Left renal pelvis (tissue), 4 donors: ENCODE measurements at places on chromosomes 6 and 20.

DNA sequence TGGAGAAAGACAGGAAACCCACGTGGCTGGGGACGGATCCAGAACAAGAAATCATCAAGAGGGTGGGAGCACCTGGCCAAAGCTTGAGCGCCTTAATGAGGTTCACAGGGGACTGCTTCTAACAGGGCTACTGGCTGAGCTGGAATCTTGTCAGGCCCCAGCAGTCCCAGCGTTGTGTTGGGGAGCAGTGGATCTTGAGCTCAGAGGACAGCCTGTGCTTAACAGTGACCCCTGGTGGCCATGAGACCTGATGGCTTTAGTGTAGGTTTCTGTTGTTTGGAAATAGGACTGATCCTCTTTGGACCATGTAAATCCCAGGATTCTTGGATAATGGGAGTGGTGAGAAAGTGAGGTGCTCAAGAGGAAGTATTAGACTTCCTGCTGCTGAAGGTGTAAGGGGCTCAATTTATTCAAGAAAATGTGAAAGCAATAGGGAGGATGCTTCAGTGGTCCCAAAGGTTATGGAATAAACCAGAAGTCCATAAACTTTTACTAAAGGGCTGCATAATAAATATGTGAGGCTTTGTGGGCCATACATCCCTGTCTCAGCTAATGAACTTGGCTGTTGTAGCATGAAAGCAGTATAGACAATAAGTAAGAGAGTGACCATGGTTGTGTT is 216.2 kb downstream of the NFATC2 start:
- no peak for DNase-seq

- DNase-seq: no peak
Observed at GRCh38 chr6:169376458-169376857, 122.8 kb upstream of the THBS2 start.

GRCh38 chr6:32973144-32974015 is 5.0 kb downstream of the BRD2 start:
- no peak for DNase-seq

DNA sequence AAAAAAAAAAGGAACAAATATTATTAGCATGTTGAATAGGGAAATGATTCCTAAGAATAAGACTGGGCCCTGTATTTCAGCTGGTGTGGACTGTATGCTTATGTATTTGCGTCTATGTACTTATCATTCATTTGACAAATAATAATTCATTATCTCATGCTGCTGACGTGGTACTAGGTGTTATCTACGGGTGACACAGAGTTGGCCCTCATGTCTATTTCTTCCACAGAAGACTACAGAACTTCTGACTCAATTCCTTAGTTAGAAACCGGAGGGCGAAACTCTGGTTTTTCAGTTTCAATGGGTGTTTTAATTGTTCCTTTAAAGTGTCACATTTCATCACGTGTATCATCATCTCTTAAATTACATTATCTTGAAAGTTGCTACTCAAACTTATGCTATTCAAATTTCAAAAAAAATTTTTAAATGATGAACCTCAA is 305.9 kb downstream of the CLIC5 start:
- no peak for DNase-seq

GRCh38 chr6:127000631-127001030 is 117.8 kb upstream of the RSPO3 start:
- DNase-seq: no peak

DNA sequence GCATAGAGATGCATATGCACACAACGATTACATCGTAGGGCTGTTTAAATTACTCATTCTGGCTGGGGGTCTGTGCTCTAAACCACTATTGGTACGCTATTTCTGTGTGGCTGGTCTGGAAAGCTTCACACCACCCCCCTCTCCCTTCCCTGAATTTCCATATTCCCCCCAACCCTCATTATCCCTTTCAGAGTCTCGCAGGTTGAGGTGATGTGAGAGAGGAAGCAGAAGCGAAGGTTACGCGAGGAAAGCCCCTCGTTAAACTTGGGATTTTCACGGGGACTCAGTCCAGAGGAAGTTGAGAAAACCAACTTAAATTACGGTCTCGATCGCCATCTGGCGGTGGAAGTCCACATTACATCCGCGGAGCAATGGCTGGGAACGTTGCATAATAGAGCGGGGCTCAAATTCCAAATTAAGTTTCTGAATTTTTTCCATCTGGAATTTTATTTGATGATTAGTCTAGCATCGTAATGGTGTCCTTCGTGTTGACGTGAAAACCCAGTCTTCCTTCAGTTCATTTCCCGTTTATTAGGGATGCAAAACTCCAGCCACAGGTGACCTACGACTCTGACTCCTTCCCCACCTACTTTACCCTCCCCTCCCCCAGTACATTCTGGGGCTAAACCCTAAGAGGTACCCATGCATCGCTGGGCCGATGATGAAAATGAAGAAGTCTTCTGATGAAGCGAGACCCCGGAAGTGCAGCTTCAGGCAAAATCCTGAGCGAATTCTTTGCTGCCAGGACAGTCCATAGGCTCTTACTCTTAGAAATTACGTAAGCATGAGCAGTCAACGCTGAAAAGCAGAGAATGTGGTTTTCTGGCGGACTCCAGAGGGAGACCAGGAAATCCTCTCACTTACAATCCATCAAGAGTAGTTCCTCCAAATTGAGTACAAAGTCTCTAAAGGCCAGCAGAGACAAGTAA is 19.7 kb downstream of the HLA-DOB start:
- peak; percentile 51 for DNase-seq

DNA sequence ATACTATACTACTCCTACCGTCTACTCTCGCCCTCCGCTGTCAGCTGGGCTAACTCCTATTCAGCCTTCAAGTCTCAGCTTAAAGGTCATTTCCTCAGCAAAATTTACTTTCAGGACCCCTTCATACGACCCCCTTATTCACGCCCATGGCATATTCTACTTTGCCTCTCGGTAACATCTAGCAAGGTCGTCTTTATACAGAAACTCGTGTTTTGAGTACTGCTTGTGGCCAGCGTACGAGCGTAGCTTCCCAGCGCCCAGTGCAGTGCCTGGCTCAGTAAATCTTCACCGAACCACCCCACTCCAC is 546 bp downstream of the CRNKL1 start:
- DNase-seq: no peak

DNA sequence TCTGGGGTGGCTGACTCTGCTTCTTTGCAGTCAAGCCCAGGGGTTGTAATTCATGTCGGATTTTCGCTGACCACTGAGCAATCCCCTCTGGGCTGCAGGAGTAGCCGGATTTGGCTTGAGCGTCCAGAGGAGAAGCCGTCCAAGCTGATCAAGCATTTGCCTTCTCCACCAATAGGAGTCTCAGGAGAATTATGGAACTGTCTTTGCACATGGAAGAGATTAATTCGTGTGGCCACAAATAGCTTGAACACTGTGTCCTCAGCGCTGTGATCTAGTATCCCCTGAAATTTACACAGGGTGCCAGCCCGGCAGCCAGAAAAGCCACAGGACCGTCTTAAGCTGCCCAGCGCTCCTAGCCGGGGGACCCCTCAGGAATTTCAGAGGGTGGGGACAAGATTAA is 37.1 kb downstream of the EYA2 start:
- no peak for DNase-seq

- DNase-seq: no peak
Observed at GRCh38 chr6:85285114-85285513, 164.8 kb upstream of the NT5E start.

DNA sequence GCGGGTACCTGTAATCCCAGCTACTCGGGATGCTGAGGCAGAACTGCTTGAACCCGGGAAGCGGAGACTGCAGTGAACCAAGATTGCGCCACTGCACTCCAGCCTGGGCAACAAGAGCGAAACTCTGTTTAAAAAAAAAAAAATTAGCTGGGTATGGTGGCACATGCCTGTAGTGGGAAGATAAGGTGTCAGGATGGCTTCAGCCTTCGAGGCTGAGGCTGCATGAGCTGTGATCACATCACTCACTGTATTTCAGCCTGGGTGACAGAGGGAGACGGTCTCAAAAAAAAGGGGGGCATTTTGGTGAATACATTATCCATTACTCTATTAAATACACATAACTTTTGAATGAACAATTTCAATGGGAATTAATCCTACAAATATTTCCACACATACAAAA is 32.4 kb downstream of the SNX3 start:
- no peak for DNase-seq

- DNase-seq: no peak
Observed at GRCh38 chr20:41047279-41047974, 18.8 kb downstream of the TOP1 start.

- DNase-seq: no peak
Observed at GRCh38 chr6:100719883-100720682, 161.0 kb downstream of the ASCC3 start.

GRCh38 chr6:4678506-4679300 is 97.5 kb upstream of the CDYL start:
- no peak for DNase-seq

- DNase-seq: no peak
Observed at GRCh38 chr6:1497761-1498105, 108.4 kb downstream of the FOXF2 start.

- DNase-seq: no peak
Observed at GRCh38 chr6:53975941-53976615, 135.2 kb upstream of the MLIP start.

GRCh38 chr6:113734982-113735381 is 122.2 kb upstream of the MARCKS start:
- no peak for DNase-seq

DNA sequence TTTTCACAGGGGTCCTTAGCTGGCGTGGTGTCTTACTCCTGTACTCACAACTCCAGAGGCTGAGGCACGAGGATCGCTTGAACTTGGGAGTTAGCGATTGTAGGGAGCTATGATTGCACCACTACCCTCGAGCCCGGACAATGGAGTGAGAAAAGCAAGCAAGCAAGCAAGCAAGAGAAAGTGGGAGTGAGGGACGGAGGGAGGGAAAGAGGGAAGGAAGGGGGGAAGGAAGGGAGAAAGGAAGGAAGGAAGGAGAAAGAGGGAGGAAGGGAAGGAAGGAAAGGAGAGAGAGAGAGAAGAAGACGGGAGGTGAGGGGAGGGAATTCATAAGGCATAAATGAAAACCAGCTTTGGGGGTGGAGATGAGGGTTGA is 120.5 kb downstream of the TRIM27 start:
- no peak for DNase-seq

GRCh38 chr6:8219352-8219943 is 117.1 kb upstream of the EEF1E1 start:
- no peak for DNase-seq

- DNase-seq: no peak
Observed at GRCh38 chr20:34824026-34824425, 1.4 kb downstream of the NCOA6 start.

DNA sequence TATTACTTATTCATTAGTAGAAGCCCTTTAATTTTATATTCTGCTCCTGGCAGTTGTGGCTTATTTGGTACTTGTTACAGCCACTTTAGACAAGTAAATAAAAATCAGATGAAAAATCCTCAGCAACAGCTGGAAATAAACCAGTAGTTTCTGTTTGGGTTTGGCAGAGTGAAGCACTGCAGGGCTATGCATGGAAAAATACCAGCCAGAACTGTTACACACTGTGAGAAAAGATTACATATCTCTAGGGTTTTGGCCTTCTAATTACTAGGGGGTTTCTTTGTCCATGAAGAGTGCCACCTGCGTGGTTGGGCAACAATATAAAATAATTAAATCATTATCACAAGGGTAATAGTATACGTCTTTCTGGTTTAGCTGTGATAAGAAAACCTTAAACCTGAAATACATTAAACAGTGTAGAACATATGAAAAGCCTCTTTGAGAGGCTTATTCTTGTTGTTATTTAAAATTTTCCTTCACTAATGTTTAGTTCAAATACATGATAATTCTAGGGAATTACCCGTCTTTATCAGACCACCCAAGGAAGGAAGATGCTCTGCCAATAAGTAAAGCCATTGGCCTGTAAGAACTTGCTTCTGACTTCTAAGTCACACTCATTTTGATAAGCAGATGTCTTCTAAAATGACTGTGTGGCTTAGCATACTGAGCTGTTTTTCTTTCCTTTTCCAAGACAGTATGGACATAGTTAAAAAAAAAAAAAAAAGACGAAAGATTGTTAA is 320.0 kb upstream of the FLRT3 start:
- DNase-seq: no peak

DNA sequence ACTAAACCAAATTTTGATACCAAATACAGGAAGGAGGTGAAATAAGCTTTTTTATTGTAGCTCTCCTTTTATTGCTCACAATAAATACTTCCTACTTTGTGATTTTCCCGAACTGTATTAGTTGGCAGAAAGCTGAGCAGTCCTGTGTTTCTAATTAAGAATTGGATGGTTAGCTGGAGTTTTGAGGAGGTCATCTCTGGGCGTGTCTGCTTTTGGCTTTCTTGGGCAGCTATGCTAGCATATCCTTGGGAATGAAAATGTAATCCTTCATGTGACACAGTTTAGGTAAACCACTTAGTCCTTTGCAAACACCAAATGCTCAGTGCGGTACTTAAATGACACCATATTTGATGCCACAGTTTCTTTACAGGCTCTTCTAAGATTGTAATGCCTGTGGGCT is 67.5 kb downstream of the MTHFD1L start:
- DNase-seq: no peak

- no peak for DNase-seq
Observed at GRCh38 chr6:55497694-55498093, 81.3 kb downstream of the HMGCLL1 start.

DNA sequence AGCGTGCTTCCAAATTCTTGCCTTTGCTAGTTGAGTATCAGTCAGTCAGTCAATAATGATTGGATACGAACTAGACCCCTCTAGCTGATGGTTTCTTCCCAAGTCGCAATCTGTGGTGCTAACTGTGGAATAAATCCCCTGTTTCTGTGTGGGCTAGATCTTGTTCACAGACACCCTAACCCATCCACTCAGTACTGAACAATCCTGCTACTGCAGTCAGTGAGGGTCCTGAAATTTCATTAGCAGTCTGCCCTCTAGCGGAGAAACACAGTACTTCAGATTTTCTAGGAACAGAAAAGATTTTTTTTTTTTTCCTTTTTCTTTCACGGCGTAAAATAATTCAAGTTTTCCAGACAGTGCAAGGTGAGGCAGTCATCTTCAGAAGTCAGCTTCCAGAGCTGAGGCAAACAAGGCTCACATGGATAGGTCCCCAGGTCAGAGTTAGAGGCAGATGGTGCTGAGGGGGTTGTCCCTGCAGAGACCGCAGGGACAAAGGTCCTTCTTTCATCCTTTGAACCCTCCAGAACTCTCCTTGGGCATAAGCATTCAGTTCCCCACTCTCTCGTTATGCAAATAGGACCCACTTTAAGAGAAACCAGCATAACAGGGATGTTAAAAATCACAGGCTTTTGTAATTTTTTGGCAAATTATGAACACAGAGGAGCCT is 119.6 kb downstream of the SCML4 start:
- DNase-seq: no peak

GRCh38 chr6:2973676-2974075 is 2.3 kb upstream of the SERPINB6 start:
- no peak for DNase-seq

- no peak for DNase-seq
Observed at GRCh38 chr20:37853823-37854375, 49.0 kb upstream of the VSTM2L start.

DNA sequence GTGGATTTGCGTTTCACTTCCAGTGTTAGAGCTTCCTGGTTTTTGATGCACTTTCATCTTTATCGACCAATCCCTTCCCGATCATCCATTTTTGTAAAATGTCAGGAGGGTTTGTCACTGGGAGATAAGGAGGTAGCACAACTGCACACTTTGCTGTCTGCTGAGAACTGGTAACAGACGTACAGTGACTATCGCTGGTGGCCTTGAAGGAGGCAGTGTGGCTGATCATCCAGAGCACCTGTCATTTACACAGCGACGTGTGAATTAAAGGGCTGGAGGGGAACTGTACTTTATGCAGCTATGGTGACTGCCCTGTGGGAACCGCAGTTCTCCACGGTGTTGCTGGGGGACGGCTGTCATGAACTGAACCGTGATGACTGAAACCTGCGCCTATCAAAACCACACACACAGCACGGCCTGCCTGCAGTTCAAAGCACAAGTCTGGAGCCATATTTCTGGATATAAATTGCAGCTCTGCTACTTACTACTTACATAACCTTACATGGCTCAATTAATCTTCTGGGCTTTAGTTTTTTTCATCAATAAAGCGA is 50.0 kb downstream of the HUS1B start:
- no peak for DNase-seq
